ENCODE measurements at places on chromosomes 5 and 9.

DNA sequence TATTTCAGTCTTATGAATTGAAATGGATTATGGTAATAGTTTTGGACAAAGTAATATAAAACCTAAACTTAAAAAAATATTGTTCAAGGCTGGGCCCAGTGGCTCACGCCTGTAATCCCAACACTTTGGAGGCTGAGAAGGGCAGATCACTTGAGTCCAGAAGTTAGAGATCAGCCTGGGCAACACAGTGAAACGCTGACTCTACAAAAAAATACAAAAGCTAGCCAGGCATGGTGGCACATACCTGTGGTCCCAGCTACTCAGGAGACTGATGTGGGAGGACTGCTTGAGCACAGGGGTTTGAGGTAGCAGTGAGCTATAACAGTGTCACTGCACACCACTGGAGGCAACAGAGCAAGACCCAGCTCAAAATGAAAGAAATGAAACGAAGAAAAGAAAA is 81.9 kb downstream of the SCAI start:
- no peak for DNase-seq

GRCh38 chr9:78691542-78691941 is 394.6 kb downstream of the PSAT1 start:
- no peak for DNase-seq

DNA sequence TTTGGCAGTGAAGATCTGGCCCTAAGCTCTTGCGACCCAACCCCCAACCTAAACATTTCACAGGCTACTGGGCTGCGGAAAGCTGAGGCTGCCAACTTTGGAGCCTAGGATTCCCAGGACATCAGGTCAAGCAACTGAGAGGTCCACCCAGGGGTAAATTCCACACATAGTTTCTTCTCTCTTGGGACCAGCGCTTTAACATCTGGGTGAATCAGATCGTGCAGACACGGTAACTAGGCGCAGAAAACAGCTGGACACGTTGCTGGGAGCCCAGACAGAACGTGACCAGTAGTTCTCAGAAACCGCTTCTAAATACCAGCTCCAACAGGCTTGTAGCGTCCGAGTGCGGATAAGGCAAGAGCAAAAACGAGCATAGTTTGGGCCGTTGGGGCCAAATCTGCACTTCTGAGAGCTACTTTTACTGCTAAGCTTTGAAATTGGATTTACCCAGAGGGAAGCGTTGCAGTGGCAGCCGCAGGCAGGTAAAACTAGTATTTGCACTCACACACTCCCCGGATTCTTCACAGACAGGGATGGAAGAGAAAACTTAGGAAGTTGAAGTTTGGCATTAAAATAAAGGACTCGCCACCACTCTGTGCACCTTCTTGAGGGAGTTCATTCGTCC is 11.8 kb downstream of the ITGA1 start:
- DNase-seq = no peak

- DNase-seq = no peak
Observed at GRCh38 chr5:54195701-54196100, 114.7 kb downstream of the ARL15 start.

DNA sequence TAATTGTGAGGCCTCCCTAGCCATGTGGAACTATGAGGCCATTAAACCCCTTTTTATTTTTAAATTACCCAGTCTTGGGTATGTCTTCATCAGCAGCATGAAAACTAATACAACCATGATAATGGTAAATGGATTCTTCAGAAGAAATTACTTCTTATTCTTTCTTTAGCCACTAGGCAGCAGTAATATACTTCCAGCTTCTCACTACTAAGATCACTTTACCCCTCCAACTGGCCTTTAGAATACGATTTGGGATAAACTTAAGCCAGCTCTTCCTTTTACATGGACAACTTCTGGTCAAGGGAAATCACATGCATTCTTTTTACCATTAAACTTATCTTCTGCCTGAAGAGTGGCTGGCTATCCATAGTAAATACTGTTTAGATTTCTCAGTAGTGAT is 355.4 kb downstream of the MAN2A1 start:
- DNase-seq = no peak

- DNase-seq = no peak
Observed at GRCh38 chr5:31783086-31783645, 144.2 kb downstream of the PDZD2 start.

DNA sequence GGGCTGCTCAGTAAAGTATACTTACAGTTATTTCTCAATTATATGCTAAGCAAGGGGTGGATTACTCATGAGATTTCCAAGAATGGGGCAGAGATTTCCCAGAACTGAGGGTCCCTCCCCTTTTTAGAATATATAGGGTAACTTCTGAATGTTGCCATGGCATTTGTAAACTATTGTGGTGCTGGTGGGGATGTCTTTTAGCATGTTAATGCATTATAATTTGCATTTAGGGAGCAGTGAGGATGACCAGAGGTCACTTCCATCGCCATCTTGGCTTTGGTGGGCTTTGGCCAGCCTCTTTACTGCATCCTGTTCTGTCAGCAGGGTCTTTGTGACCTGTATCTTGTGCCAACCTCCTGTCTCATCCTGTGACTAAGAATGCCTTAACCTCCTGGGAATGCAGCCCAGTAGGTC is 35.5 kb downstream of the TTC1 start:
- no peak for DNase-seq

- DNase-seq = no peak
Observed at GRCh38 chr5:3786165-3786564, 190.5 kb downstream of the IRX1 start.

- no peak for DNase-seq
Observed at GRCh38 chr5:150945947-150946346, 41.2 kb upstream of the ZNF300 start.

DNA sequence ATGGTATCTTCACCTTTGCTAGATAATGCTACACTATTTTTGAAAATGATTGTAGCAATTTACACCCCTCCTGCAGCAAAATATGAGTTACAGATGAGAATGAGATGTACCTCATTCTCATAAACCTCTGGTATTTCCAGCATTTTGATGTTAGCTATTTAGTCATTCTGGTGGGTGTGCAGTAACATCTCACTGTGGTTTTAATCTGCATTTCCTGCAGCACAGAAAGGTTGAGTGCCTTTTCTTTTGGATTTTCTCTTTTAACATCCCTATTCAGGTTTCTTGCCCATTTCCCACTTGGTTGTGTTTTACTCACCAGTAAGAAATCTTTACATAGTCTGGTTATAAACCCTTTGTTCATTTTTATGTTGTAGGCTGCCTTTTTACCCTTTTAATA is 206.2 kb downstream of the NR3C1 start:
- DNase-seq = no peak

GRCh38 chr5:170848033-170848432 is 13.8 kb upstream of the RANBP17 start:
- DNase-seq = no peak

DNA sequence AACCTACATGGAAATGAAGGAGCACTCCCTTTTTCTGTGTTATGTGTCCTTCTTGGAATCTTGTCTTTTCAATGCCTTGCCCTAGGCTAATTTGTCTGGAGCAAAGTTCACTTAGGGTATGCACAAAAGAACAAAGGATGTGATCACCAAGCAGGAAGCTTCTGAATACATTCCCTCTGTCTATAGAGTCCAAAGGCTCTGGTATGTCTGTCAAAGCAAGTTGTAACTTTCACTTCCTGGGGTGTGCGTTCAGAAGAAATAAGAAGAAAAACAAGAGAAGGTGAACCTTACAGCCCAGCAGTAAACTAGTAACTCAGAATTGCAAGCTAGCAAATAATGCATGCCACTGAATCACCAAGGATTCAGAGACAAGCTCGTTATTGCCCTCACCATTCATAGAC is 31.7 kb upstream of the CDH6 start:
- no peak for DNase-seq

DNA sequence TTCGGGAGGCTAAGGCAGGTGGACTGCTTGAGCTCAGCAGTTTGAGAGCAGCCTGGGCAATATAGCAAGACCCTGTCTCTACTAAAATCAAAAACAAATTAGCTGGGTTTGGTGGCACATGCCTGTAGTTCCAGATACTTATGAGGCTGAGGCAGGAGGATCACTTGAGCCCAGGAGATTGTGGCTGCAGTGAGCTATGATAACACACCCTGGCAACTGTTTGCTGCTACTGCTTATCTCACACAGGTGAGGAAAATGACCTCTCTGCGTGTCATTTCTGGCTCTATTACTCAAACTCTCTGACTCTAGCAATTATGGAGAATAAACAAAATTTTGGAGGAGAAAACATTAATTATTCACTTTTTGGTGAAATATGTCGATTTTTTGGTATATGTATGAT is 45.3 kb upstream of the TMC1 start:
- DNase-seq = no peak

GRCh38 chr5:130884023-130884422 is 281.0 kb downstream of the HINT1 start:
- DNase-seq = no peak

- DNase-seq = no peak
Observed at GRCh38 chr9:125255781-125256391, 5.7 kb upstream of the GAPVD1 start.

- DNase-seq = peak; percentile 42
Observed at GRCh38 chr9:21802418-21803000, at the start of gene MTAP. Gene MTAP (plus strand): TSS chr9:21802636. CDS start chr9:21802749, 113 bp downstream.

Data from activated naive CD8-positive, alpha-beta T cell treated with anti-CD3 and anti-CD28 coated beads, Interleukin-2, amount 50 U/mL, for 16 hours (primary cell).